Hindlimb muscle (tissue), 1 donor: ENCODE measurements at places on chromosomes 6 and 20.

DNA sequence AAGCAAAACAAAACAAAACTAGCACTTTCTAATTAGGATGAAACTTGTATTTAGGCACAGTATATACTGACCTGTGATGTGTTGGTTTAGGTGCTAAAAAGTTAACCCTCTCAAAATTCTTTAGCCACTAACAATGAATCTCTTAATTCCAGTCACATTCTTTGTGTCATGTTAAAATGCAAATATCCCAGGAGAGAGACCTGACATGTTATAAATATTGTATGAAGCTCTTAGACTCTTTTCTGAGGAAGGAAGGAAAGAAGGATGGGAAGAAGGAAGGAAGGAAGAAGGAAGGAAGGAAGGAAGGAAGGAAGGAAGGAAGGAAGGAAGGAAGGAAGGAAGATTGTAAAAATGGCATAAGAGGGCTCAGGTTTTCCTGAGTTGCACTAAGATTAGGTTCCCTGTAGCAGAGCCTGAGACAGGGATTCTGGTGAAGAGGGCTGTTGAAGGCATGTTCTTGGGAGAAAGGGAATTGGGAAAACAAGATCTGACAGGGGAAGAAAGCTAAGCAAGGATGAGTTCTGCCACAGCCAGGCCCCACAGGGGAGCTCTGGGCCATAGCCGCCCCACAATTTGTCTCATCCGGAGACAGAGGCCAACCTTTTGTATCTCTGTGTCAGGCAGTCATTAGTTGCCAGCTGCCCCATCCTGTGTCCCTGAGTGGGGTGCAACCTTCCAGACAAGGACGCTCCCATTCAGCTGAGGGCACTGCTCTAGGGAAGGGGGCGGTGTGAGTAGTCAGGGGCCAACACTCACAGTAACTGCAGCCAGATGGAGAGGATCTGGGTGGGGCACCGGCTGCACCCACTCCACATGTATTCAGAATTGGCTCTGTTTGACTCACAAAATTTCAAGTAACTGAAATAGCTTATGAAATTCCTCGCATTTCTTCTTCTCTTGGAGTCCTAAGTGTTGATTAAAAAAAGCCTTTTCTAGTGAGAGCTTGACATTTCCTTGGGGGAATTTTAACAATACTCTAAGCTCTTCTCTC, 189.3 kb upstream of the ARG1 start:
- no peak for DNase-seq

GRCh38 chr6:159013229-159013628, 13.2 kb upstream of the RSPH3 start:
- DNase-seq, result no peak

GRCh38 chr6:43946641-43947363, 176.8 kb downstream of the VEGFA start:
- no peak for DNase-seq

- DNase-seq, result no peak
These were observed 18.9 kb upstream of the SLC13A3 start for GRCh38 chr20:46670228-46670584.

DNA sequence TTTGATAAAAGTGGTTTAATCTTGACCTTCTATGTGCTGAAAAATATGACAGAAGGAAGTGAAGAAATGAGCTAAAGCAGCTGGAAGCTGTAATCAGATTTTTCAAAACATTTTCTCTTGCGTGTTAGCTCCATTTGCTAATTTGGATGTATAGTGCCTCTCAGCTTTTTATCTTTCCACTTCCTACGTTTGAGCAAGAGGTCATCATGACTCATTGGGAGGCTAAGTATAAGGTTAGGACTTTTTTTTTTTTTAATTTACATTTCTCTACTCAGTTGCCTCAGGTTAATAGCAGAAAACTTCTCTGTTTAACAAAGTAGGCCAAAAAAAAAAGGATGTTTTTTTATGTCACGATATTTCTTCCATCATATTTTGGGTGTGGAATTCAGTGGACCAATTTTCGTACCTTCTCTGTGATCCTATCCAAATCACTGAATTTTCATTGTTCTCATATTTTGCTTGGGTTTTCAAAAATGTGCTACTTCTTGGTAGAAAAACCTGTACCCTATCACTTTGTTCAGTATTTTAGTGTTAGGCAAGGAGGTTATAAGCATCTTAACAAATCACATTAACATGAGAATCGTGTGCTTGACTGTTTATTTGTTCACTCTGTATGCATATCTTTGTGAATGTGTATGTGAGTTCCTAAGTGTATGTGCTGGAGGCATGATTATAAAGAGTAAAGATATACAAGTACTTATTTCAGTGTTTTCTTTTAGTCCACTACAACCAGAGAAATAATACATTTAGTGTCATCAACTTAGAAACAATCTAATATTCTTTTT, 1028.3 kb upstream of the EYS start:
- DNase-seq, result no peak

DNA sequence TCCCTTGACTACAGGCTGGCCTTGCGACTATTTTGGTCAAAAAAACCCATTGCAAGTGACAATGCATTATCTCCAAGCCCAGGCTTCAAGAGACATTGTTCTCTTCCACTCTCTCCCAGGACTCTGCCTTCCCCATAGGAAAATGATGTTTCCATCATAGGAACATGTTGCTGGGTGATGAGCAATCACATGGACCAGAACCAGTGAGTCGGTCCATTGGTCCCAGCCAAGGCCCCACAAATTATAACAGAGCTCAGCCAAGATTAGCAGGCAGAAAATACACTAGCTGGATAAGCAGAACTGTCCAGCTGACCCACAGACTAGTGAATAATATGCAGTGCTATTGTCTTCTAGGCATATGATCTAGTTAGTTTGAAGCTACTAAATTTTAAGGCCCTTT, 27.4 kb downstream of the TENT5A start:
- no peak for DNase-seq

- DNase-seq, result peak; percentile 73
These were observed 89.6 kb upstream of the NHSL1 start for GRCh38 chr6:138588805-138589434.

DNA sequence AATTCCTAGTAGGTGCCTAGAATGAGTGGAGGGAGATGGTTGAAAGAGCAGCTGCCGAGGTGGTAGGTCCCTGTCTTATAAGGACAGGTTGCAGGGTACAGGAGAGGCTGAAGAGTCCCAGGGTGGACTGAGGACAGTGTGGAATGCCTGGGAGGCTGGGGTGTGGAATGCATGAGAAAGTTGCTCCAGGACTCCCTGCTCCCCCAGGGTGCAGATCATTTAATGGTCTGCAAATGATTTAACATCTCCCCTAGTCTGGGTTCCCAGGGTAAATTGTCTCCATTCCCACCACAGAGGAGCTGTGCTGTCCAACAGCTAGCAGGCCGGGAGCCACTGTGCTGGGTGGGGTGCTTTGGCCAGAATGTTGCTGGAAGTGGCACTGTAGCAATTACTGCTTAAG, 76.0 kb downstream of the CD83 start:
- no peak for DNase-seq

GRCh38 chr20:45340236-45340847, 7.9 kb downstream of the SDC4 start:
- no peak for DNase-seq

DNA sequence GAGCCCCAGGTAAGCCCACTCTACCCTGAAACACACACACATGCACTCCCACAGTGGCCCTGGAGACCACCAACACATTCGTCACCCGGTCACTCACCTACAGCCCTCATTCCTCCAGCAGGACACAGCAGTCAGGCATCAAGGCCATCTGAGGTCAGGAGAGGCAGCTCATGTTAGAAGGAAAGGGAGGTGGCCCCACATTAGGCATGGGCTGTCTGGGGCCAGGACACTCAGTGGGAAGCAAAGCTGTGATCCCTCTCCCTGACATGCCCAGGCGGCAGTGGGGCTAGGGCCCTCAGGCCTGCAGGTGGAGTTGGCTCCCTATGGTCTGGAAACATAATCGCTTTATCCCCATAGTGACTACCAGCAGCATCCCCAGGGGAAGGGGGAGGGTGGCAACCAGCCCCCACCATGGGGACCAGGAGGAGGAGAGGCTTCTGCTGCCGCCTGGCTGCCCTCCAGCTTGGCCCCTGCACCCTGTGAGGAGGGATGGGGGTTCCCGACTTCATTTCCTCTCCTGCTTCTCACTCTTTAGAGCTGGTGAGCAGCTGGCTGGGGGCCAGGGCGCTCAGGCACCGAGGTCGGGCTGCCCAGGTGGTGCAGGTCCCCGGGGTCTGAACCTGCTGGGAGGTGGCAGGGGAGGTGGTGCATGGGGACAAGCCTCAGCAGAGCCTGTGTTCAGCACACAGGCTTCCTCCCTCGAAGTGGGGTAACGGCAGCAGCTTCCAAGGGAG, 76.6 kb upstream of the CST7 start:
- DNase-seq, result no peak

GRCh38 chr6:38131527-38131965, 312.0 kb downstream of the ZFAND3 start:
- peak; percentile 60 for DNase-seq

GRCh38 chr6:8131265-8131897, 29.0 kb upstream of the EEF1E1 start:
- peak; percentile 27 for DNase-seq

- no peak for DNase-seq
These were observed 101.3 kb downstream of the RTN4IP1 start for GRCh38 chr6:106527979-106528378.

DNA sequence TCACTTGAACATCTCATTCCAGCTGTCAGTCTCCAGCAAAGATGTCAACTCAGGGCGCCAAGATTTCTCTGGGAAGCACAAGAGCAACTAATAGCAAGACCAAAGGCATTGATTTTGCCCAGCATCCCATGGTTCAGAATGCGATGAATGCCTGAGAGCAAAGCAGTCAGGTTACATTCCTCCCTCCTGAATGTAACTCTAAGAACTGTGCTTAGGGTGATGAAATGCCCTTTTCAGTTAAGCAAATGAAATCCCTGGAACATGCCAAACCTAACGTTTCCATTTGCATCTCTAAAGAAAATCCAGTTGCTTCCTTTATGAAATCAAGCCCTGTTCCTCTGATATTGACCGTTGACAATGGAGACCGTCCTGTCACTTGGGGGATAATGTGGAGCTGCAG, 224.0 kb upstream of the PLN start:
- no peak for DNase-seq

DNA sequence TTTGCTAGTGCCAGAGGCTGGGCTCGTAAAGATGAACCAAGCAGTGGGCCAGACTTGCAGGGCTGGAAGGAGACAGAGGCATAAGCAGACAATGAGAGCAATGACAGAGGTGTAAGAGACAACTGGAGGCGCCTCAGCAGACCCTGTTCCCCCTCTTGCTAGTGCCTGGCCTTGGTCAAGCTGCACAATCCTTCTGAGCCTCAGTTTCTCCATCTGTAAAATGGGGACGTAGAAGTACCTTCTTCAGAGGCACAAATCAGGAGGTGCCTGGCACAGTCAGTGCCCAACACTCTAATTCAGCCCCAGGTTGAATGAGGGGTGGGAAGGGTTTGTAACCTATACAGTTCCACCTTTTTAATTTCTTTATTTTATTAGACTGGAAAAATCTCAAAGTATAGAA, 23.2 kb downstream of the BPIFB1 start:
- DNase-seq, result no peak

GRCh38 chr6:168838037-168838399, 397.0 kb downstream of the SMOC2 start:
- no peak for DNase-seq

DNA sequence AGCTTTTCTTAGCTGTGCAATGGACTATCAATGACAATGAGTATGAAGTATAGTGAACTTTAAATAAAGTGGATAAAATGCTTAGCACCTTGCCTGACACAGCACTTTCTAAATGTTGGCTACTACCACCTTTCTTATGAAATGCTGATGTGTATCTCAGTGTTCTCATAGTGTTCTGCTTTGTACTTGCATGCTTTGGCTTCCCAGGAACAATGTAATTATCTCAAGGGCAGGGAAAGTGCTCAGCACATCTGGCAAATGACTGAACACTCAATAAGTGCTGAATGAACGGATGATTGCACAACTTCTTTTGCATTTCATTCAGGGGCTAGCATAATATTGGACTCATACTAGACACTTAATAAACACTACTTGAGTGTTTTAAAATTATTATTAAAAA, 28.2 kb upstream of the NOX3 start:
- DNase-seq, result no peak

- peak; percentile 40 for DNase-seq
These were observed 1.5 kb downstream of the SALL4 start for GRCh38 chr20:51800872-51801121.

GRCh38 chr6:66995669-66996068, 1288.6 kb upstream of the EYS start:
- DNase-seq, result no peak

- no peak for DNase-seq
These were observed 41.9 kb downstream of the PCNA start for GRCh38 chr20:5077761-5078387.

DNA sequence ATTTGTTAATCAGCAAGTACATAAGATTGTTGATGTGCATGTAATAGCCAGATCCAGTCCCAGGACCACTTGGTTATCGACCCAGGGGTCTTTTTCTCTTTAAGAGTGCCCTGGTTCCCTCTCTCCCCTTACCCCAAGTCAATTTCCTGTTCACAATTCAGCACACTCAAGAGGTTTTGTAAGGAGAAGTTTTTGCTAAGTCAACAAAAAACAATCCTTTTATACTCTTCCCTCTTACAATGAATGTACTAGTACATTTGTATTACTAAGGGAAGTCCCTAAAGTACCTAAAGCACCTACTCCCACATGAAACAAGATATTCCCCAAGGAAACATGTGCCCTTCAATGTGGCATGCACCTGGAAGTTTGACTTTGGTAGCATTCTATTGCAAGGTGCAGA, 1.6 kb upstream of the NT5DC1 start:
- DNase-seq, result no peak

DNA sequence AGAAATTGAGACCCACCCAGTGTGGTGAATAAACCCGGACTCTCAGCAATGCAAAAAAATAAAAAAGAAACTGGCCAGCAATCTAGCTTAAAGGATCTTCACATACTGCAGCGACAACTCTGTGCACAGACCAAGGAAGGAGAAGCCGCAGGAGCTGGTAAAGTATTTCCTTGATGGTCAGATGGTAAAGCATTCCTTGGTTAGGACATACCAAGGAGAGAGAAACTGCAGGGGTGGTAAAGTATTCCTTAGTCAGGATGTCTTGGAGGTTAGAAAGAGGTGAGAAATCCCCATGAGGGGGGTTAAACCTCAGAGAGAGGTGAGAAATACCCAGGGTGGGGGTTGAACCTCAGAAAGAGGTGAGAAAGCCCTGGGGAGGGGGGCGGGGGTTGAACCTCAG, 86.8 kb downstream of the PLG start:
- no peak for DNase-seq

DNA sequence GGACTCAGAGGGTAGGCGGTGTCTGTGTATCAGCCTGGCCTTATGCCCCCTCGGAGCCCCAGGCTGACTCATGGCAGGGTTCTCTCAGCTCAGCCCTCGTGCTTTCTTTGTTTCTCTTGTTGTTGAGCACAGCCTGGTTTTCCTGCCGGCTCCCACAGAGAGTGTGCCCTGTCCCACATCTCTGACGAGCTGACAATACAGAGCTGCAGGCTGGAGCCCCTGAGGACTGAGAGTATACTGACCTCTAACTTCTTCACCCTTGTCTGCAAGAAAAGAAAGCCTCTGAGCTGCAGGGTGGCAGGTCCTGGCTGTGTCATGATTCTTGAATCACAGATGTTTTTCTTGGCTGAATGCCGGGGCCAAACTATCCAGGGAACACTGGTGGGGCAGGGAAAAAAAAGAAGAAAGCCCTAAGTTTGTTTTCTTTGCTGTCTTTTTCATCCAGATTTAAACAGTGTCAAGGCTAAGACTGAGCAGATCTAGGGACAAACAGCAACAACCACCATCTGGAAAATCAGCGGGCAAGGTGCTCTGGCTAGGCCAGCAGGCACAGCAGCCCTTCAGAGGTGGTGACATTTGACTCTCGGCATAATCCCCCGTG, 63.3 kb upstream of the ZNF133 start:
- peak; percentile 9 for DNase-seq
